ENCODE measurements at places on chromosomes 16 and 17.
A peak's percentile ranks its signal among the peaks of the same experiment; 100 is the strongest.

GRCh38 chr17:61144617-61145564 lies 254.8 kb upstream of the TBX2 start:
- DNase-seq, result no peak

DNA sequence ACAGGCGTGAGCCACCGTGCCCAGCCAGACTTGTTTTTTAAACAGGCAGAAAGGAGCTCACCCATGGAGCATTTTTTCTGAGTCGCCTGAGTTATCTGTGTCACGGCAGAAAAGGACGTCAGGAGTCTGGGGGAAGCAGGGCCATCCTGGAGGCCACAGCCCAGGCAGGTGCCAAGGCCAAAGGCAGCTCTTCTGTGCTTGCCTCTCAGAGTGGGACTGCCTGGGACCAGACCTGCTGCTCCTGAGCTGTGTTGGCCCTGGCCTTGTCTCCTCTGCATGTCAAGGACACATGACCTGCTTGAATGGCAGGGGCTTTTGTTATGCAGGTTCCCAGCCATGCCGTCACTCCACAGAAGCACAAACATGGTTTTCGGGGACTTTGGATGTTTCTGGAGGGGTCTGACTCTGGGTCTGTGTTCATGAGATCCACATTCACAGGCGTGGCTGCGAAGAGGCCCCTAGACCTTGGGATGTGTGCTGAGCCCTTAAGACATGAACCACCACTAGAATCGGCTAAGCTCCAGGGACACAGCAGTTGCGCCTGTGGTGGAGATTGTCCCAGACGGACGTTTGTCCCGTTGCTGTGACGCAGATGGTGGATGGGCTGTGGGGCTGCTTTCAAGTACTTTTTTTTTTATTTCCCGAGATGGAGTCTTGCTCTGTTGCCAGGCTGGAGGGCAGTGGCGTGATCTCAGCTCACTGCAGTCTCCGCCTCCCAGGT lies 33.8 kb downstream of the FOXK2 start:
- DNase-seq, result peak; percentile 71

GRCh38 chr16:75938818-75939217 lies 212.5 kb upstream of the CPHXL start:
- no peak for DNase-seq

GRCh38 chr16:48081656-48082055 lies 74.1 kb downstream of the ABCC12 start:
- no peak for DNase-seq

Measured in H9 (cell line).